Muscle of back (tissue), 13 donors: ENCODE measurements at places on chromosomes 11 and 22.
A peak's percentile ranks its signal among the peaks of the same experiment; 100 is the strongest.

DNA sequence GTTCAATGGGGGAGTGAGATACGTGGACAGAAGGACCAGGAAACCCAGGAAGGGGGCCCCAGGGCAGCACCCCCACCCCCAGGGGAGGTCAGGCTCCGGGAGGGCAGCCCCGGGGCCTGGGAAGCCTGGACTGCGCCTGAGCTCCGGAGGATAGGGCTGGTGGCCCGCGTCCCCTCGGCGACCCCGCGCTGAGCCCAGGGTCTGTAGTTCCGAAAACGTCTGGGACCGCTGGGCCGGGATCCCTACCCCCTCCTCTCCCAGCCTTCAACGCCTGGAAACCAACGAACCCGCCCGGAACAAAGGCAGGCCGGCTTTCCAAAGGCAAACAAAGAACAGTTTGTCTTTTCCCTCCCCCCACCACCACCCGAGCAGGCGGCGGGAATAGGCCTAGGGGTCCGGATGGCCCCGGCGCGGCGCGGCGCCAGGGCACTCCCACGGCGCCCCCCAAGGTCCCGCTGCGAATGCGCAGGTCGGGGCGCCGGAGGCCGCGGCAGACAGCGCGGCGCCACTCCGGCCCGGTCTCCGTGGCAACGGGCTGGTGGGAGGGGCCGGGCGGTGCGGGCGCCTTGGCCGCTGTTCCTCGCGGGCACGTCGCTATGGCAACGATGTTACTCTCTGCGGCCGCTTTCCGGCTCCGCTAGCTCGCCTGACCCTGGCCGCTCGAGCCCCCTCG, 58.5 kb downstream of the IGLL1 start:
- peak; percentile 92 for DNase-seq

DNA sequence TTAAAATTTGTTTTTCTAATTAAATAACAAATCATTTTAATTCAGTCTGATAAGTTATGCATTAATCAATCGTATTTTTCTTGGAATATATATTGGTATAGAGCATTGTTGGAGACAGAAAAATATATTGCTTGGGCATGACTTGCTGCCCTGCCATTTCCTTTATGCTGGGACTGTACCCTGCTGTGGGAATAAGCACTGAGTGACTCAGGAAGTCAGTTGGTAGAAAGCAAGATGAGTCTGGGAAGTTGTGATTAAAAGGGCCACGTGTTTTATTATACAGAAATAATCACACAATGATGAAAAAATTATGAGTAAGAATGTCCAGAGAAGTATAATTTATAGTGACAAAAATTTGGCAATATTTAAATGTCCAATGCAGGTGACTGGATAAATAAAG, 139.5 kb downstream of the KIF18A start:
- no peak for DNase-seq

GRCh38 chr22:22932512-22932941, 44.9 kb downstream of the IGLL5 start:
- no peak for DNase-seq

GRCh38 chr11:84780689-84781293, 846.4 kb downstream of the DLG2 start:
- DNase-seq = peak; percentile 11

DNA sequence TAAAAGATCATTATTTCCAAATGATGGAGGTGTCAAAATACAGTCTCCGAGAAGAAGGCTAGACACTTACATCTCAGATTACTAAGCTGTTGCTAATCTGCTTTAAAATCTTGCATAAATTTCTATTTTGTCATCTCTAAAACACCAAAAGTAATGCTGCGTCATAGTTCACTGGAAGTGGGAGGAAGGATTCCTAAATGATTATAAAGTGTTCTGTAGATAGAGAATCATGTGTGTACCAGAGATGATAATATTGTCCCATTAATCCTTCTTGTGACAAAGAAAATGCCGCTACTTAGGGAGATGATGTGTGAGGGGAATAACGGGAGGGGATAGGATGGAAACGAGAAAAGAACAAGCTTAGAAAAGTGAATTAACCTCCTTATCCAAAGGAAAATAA, 268.6 kb downstream of the JRKL start:
- no peak for DNase-seq

- no peak for DNase-seq
Measured at GRCh38 chr22:19597399-19597735, 73.2 kb upstream of the CLDN5 start.

DNA sequence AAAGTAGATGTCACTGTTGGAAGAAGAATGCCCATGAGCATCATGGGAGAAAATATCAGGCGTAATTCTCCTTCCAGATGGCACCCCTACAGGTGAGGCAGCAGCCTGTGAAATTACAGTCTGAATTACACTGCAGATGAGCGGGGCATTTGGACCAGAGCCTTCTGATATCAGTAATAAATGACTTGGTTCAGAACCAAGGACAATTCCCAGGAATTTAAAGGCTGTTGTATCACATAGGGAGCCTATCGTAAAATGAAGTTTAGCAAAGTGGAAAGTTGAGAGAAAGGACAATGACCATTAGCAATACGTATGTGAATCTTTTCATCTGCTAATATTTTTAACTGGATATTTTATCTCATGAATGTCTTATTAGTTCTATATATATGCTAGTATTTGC, 61.3 kb downstream of the PRMT3 start:
- DNase-seq = no peak

GRCh38 chr11:45179686-45180178, 33.3 kb downstream of the PRDM11 start:
- no peak for DNase-seq

DNA sequence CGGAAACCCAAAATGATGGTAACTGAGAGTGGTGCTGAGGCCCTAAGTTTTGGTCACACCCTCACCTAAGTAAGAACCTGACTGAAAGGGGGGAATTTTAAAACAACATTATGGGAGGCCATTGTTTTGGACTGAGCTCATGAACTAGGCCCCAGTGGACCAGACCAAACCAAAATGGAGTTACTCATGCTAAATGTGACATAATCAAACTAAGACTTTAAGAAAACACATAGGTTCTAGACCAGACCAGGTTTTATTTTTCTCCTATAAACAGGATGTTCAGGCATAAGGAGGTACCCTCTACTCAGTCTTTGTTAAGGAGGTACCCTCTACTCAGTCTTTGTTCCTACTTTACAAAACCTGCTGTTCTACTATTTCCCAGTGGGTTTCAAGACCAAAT, 7.4 kb upstream of the EI24 start:
- no peak for DNase-seq

GRCh38 chr11:75697906-75698581, 19.6 kb upstream of the MOGAT2 start:
- no peak for DNase-seq

- DNase-seq = no peak
Measured at GRCh38 chr11:85740481-85741400, 54.7 kb upstream of the CCDC89 start.

DNA sequence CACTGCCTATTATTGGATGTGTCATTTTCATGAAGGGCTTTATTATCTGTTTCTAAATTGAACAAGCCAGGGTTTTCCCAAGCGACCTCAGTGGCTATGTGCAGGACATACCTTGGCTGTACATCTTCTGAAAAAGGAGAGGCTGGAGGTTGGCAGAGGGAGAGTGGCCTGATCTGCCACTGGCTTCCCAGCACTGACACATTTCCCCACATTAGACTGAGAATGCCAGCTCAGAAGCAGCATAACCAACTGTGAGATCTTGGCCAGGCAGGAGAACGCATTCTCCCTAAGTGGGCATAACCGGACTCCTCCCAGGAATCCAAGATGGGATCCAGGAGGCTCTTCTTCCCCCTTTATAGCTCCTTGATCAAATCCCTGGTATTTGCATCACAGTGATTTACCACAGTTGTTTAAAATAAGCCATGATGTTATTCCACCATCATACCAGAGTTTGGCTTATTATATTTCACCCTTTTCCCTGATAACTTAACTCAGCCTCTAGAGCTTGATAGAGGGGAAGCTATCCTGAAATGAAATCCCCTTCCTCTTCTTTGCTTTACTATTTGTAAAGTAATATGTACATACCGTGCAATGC, 33.8 kb downstream of the AMOTL1 start:
- no peak for DNase-seq

DNA sequence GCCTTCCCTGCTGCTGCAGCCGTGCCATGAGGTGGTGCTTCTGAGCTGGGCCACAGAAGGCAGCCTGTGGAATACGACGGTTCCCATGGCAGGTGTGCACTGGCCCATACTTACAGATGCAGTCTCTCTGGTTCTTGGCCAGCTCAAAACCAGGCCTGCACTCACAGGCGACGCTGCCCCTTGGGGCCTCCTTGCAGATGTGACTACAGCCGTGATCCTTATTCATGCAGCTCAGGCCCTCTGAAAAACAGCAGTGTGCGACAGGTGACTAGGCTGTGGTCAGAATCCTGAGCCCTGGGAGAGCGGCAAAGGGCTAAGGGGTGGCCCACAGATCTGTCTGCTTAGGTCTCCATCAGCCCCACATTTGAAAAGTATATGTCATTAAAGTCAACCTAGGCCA, 22.1 kb downstream of the SCUBE2 start:
- DNase-seq = no peak

DNA sequence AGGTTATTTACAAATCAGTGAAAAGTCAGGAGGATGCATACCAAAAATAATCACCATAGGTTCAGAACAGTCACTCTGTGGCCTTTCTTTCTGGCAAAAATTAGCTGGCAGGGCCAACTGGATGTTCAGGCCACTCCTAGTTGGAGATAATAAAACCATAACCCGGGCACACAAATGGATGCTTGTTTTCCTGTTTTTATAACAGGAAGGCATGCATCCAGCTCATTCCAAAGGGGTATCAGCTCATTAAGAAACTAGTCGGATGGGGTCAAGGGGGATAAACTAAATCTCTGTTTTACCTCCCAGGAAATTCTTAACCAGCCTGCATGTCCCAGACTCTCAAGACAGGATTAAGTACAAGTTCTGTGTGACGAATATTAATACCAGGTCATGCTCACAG, 81.0 kb downstream of the FBXO7 start:
- DNase-seq = no peak

GRCh38 chr11:122851366-122851966, 13.2 kb downstream of the CRTAM start:
- DNase-seq = no peak

DNA sequence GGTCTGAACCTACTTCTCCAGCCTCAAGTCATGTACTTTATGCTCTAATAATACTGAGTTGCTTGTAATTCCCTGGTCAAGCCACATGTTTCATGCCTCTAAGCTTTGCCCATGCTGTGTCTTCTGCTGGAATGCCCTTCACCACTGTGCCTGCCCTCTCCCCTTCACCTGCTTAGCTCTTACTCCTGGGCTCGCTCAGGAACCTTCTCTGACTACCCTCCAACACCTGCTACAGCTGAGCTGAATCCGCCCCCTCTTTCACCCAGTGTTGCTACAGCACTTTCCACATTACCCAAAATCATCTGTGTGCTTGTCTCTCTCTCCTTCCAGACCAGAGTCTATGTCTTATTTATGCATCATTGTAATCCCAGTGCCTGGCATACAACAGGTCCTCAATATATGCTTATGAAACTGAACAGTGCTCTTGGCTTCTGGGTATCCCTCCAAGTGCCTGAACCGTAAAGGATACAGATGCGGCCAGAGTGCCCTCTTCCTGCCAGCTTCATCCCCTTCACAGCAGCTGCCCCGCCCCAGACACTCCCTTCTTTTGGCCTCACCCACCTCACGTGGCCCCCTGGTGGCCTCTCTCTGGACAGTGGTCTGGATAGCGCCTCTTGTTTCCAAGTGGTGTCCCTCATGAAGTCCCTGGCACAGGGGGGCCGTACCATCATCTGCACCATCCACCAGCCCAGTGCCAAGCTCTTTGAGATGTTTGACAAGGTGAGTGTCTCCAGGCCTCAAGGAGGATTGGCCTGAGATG, 7.1 kb downstream of the ABCG4 start:
- no peak for DNase-seq

DNA sequence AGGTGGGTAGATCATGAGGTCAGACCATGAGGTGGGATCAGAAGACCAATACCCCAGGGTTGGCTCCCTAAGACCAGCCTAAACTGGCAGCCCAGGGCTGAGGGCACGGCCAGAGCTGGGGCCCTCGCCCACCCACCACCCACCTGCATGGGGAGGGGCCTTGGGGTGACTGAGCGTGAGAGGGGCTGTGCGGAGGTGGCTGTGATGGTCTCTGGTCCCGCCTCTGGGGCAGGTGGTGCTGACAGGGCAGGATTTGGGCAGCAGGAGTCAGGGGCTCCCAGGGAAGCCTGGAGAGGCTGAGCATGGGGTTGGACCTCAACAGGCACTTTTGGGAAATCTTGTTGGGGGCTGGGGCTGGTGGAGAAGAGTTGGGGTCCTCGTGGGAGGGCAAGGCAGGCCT, 39.8 kb upstream of the MUC5AC start:
- no peak for DNase-seq

GRCh38 chr22:17726006-17726927, 48.0 kb downstream of the BID start:
- DNase-seq = no peak
